ENCODE measurements at places on chromosomes 13 and 19.

DNA sequence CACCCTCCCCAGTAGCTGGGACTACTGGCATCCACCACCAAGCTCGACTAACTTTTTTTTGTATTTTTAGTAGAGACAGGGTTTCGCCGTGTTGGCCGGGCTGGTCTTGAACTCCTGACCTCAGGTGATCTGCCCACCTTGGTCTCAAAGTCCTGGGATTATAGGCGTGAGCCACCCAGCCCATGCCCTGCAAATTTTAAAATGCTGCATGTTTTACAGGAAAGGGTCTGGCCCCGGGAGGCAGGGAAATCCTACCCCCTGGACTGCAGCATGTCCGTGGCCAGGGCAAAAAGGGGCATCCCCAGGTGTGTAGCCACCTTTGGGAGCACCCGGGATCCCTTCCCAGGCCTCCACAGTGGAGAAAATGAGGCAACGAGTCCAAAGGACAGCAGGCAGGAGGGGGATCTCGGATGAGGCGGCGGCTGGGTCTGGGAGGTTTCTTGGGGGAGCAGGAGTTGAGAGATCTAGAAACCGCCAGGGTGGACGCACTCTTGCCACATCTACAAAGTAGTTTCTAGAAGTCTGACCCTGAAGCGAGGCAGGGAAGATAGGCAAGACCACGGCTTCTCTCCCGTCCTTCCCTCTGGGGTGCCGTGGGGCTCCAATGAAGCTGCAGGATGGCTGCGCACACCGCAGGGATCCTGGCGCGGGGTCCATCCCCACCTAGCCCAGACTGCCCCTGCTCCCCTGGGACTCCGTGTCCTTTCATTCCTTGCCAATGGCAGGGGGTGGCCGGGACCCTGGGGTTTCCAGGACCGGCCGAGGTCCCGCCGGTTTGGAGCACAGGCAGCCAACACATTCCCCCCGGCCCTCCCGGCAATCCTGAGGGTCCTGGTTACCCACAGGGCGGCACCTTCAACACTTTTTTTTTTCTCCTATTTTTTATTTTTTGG lies 21.3 kb upstream of the ZBTB7A start:
- peak overlapping the region; percentile 64 for H3K27ac ChIP-seq
- H3K27me3 ChIP-seq, result no peaks in the 10 kb centered on the region
- no peaks in the 10 kb centered on the region for H3K36me3 ChIP-seq
- no peak overlapping the region for H3K4me3 ChIP-seq
- H3K4me1 ChIP-seq, result peaks cover 14% of the 10 kb centered on the region

DNA sequence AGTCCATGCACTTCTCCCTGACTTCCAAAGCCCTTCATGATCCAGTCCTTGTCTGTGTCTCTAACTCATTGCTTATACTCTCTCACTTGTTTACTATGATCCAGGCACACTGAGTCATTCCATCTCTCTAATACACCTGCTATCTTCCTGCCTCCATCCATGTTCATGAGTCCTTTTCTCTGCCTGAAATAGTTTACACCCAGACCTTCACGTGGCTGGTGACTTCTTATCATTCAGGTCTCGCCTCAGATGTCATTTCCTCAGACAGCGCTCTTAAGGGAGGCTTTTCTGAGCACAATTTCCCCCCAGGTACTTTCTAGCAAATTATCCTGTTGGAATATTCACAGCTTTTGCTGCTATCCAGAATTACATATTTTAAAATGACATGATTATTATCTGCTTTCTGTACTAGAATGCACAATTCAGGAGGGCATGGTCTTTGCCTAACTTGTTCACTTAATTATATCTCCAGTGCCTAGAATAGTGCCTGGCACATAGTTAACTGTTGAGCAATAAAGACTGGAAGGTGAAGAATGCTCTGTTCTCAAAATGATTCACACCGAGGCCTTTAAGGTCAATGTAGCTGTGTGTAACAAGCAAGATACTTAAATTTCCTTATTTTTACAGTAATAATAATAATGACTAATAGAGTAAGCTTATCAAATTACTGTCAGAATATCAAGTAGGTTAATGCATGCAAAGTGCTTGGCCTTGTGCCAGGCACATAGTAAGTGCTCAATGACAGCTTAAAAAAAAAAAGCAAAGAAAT lies 183.7 kb upstream of the SPRY2 start:
- no peaks in the 10 kb centered on the region for H3K27me3 ChIP-seq
- no peaks in the 10 kb centered on the region for H3K4me1 ChIP-seq
- DNase-seq, result no peak
- H3K27ac ChIP-seq, result no peak overlapping the region
- H3K36me3 ChIP-seq, result no peaks in the 10 kb centered on the region
- H3K4me3 ChIP-seq, result no peak overlapping the region

DNA sequence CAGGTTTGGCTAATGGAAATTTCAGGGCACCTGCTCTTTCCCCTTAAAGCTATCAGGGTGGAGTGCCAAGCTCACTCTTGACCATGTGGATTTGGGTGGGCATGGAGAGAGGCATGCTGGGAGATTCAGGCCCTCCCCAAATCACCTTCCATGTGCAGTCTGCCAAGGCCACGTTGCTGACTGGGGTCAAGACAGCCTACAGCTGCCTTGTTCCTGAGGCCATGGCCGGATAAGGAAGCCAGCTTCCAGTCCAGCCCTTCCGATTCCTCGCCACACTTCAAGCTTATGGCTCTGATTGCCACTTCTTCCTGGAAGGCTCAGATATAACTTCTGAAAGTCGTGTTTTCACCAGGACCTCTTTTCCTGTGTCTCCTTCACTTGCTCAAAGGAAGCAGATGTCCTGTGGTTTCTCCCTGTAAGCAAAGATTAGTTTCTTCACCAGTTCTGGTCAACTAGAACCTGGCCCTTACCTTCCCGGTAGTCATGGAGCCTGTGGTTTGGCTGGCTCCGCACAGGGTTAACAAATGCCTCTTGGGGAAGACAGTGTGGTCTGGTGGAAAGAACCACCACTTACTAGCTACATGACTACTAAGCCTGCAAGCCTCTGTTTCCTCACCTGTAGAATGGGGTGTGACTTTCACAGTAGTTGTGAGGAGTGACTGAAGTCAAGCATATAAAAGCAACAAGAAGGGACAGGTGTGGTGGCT lies 16.1 kb upstream of the TPT1 start:
- H3K36me3 ChIP-seq, result peaks cover 65% of the 10 kb centered on the region
- no peaks in the 10 kb centered on the region for H3K4me1 ChIP-seq
- H3K27me3 ChIP-seq, result peaks cover 2% of the 10 kb centered on the region
- no peak overlapping the region for H3K4me3 ChIP-seq
- H3K27ac ChIP-seq, result no peak overlapping the region
- DNase-seq, result no peak

GRCh38 chr13:72259528-72259927 lies 392.5 kb upstream of the DACH1 start:
- H3K4me1 ChIP-seq, result no peaks in the 10 kb centered on the region
- no peak overlapping the region for H3K4me3 ChIP-seq
- no peak for DNase-seq
- H3K27me3 ChIP-seq, result peaks cover 5% of the 10 kb centered on the region
- no peak overlapping the region for H3K27ac ChIP-seq

- H3K36me3 ChIP-seq, result peaks cover 46% of the 10 kb centered on the region
- no peaks in the 10 kb centered on the region for H3K27me3 ChIP-seq
- peak within 1 kb of the TSS; percentile 95 for H3K4me3 ChIP-seq
- DNase-seq, result peak; percentile 79
- H3K27ac ChIP-seq, result peak within 1 kb of the TSS; percentile 98
- peaks cover 54% of the 10 kb centered on the region for H3K4me1 ChIP-seq
Measured at GRCh38 chr19:55605637-55606470, at the start of gene ZNF865. Gene ZNF865 (plus strand): TSS chr19:55605647. CDS start chr19:55613619, 7,972 bp downstream.

GRCh38 chr13:29165840-29166239 lies 345.7 kb downstream of the MTUS2 start:
- no peak overlapping the region for H3K4me3 ChIP-seq
- no peaks in the 10 kb centered on the region for H3K4me1 ChIP-seq
- no peak overlapping the region for H3K27ac ChIP-seq
- H3K27me3 ChIP-seq, result no peaks in the 10 kb centered on the region
- DNase-seq, result no peak

DNA sequence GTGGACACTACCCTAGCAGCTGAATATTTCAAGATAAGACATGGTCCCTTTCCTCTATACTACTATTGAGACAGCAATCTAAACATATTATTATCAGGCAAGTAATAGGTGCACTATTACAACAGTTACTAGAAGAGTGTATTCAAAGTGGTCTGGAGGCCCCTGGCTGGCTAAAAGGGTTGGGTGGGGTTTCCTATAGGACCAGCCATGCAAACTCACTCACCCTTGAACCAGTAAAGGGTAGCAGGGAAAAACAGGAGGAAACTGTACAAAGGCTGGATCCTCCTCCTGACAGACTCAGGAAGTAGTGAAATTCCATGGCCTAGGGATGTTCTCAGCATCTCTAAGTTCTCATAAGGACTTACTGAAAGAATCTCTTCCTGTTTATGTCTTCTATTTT lies 7.7 kb downstream of the SMAD9 start:
- DNase-seq, result no peak
- H3K4me1 ChIP-seq, result peaks cover 29% of the 10 kb centered on the region
- H3K27me3 ChIP-seq, result no peaks in the 10 kb centered on the region
- H3K4me3 ChIP-seq, result no peak overlapping the region
- no peak overlapping the region for H3K27ac ChIP-seq

DNA sequence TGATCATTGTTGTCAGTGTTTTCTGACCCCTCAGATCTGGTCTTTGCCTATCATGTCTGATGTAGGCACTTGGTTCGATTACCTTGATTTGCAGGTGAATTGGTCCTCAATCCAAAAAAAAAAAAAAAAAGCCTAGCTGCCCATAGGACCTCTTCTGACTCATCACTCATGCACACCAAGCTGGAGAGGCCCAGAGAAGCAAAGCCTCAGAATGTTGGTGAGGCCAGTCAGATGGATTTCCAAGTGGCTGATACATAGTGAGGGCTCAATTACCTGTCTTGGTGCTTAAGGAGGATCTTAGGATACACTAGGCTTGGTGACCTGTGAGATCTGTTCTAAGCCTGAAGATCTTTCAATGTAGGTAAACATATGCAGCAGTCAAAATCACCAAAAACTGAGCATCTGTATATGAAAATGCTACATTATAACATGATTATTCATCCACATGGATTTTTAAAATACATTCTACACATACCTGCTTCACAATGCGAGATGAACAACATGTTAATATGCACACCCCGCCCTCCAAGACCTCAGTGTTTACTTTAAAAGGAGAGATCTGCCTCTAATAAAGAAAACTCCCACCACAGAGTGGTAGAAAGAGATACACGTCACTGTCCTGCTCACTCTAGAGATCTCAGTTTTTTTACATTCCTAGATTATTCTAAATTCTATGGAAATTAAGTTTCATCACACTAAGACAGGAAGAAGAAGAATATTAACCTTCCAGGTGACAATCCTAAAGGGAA lies 79.9 kb upstream of the RAP2A start:
- no peak overlapping the region for H3K4me3 ChIP-seq
- H3K36me3 ChIP-seq, result peaks cover 72% of the 10 kb centered on the region
- DNase-seq, result no peak
- H3K4me1 ChIP-seq, result no peaks in the 10 kb centered on the region
- H3K27me3 ChIP-seq, result no peaks in the 10 kb centered on the region

DNA sequence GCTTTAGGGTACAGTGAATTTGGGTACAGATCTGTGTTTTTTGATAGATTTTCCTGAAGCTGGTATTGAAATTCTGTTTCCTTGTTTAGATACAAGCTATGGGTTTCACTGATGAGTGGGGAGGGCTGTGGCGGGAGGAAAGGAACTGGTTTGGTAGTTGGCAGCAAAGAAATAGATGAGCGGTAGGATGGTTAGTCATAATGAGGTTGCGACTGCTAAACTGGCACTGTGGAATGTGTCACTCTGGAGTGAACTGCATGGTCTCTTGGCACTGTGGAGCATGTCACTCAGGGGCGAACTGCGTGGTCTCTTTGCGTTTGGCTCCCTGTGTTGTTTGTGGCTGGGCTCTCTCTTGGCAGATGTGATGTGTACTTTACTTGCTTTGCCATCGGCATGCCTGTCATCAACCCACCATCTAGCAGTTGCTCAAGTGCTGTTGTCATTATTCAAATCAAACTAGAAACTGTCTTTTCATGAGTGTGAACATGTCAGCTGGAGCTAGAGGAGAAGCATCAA lies 82.1 kb downstream of the ATP8A2 start:
- no peaks in the 10 kb centered on the region for H3K4me1 ChIP-seq
- H3K27ac ChIP-seq, result no peak overlapping the region
- H3K36me3 ChIP-seq, result no peaks in the 10 kb centered on the region
- H3K4me3 ChIP-seq, result no peak overlapping the region
- H3K27me3 ChIP-seq, result peaks cover 10% of the 10 kb centered on the region

- H3K27me3 ChIP-seq, result peaks cover 56% of the 10 kb centered on the region
- H3K36me3 ChIP-seq, result no peaks in the 10 kb centered on the region
- H3K27ac ChIP-seq, result no peak overlapping the region
- no peaks in the 10 kb centered on the region for H3K4me1 ChIP-seq
- no peak for DNase-seq
Measured at GRCh38 chr19:3159565-3159964, 19.0 kb upstream of the S1PR4 start.

GRCh38 chr19:47186446-47187334 lies 44.3 kb downstream of the BBC3 start:
- H3K27ac ChIP-seq, result peak overlapping the region; percentile 76
- peaks cover 45% of the 10 kb centered on the region for H3K36me3 ChIP-seq
- H3K4me3 ChIP-seq, result no peak overlapping the region
- no peak for DNase-seq
- H3K27me3 ChIP-seq, result peaks cover 4% of the 10 kb centered on the region
- H3K4me1 ChIP-seq, result peaks cover 73% of the 10 kb centered on the region

GRCh38 chr19:45471931-45472562 lies 4.3 kb downstream of the FOSB start:
- peaks cover 91% of the 10 kb centered on the region for H3K27me3 ChIP-seq
- H3K4me1 ChIP-seq, result peaks cover 69% of the 10 kb centered on the region
- no peak for DNase-seq
- H3K27ac ChIP-seq, result no peak overlapping the region
- H3K36me3 ChIP-seq, result no peaks in the 10 kb centered on the region
- peak overlapping the region; percentile 88 for H3K4me3 ChIP-seq

GRCh38 chr13:81302677-81303076 lies 961.8 kb upstream of the SPRY2 start:
- no peak overlapping the region for H3K27ac ChIP-seq
- H3K36me3 ChIP-seq, result no peaks in the 10 kb centered on the region

All from nephron progenitor cell (in vitro differentiated cells).